ENCODE measurements at places on chromosomes 2 and 18.

GRCh38 chr2:38026846-38027245 is 49.1 kb downstream of the CYP1B1 start:
- no peak for DNase-seq

- DNase-seq = no peak
These were observed 89.0 kb downstream of the INSIG2 start for GRCh38 chr2:118177318-118177717.

GRCh38 chr2:201116959-201117734 is 1.2 kb downstream of the CFLAR start:
- peak; percentile 47 for DNase-seq

DNA sequence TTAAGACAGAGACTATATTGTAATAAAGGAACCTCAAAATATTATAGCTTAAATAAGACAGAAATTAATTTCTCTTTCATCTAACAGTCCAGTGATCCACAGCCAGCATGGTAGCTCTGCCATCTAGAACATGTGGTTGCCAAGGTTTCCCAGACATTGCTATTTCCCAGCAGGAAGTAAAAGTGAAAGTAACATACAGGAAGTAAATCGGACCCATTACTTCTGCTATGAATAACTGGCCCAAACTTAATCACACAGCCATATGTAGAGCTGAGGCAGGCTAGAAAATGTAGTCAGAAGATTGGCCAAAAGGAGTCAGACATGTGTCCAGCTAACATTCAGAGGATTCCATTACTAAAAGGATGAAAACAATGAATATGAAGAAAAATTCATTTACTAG is 71.0 kb downstream of the NOL4 start:
- peak; percentile 73 for DNase-seq

- no peak for DNase-seq
These were observed 352.4 kb upstream of the ACVR2A start for GRCh38 chr2:147492471-147492870.

DNA sequence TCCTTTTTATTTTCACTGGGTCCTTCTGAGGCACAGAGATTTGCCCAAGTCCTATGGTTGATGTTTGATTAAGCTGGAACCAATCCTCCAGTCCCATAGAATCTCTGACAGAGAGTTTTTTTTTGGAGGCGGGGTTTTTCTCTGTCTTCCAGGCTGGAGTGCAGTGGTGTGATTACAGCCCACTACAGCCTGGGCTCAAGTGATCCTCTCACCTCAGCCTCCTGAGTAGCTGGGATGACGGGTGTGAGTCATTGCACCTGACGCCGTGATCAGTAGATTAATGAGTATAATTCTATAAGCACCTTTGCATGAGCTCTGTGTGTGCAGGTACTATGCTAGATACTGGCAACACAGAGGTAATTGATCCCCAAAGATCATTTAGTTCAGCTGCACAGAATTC is 15.3 kb upstream of the TRPM8 start:
- DNase-seq = no peak

DNA sequence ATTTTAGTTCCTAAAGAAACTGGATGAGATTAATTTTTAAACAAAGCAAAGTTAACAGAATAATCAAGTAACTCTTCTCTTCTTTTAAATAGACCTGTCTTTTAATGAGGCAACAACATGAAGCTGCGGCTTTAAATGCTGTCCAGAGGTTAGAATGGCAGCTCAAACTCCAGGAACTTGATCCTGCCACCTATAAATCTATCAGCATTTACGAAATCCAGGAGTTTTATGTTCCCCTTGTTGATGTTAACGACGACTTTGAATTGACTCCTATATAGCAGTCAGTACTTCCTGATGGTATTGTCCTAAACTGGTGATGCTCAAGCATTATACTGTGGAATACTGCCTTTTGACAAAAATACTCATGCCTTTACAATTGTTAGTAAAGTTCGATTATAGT is 53.7 kb upstream of the TWSG1 start:
- no peak for DNase-seq

GRCh38 chr2:147630585-147630984 is 214.2 kb upstream of the ACVR2A start:
- no peak for DNase-seq

GRCh38 chr2:171592036-171592555 is 69.8 kb downstream of the CYBRD1 start:
- DNase-seq = peak; percentile 2

- DNase-seq = no peak
These were observed 195.0 kb upstream of the MMADHC start for GRCh38 chr2:149782572-149782971.

- DNase-seq = no peak
These were observed 111.4 kb downstream of the ZNF516 start for GRCh38 chr18:76383636-76384035.

GRCh38 chr18:42649331-42650035 is 466.0 kb downstream of the RIT2 start:
- no peak for DNase-seq

DNA sequence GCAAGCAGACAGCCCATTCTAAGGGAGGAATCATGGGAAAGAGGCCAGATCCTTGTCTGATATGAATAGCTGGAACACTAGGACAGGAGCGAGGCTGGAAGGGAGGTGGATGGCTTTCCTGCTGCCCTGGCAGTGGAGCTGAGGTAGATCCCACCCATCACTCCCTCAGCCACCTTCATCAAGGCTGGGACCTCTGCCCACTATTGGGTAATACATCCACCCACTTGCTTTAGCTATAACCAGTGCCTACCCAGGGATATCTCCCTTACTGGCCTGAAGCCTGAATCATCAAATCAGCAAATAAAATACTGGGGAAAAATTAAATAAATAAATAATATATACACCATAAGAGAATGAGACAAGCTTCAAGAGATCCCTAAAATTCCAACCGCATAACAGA is 183.2 kb upstream of the KYNU start:
- DNase-seq = no peak

- DNase-seq = no peak
These were observed 24.2 kb downstream of the ADI1 start for GRCh38 chr2:3494984-3495666.

- DNase-seq = no peak
These were observed 276.9 kb downstream of the ZNF804A start for GRCh38 chr2:184875212-184875611.

GRCh38 chr2:9527995-9528787 is 27.4 kb downstream of the ADAM17 start:
- no peak for DNase-seq

- no peak for DNase-seq
These were observed 13.3 kb downstream of the ZSWIM2 start for GRCh38 chr2:186835628-186836027.

DNA sequence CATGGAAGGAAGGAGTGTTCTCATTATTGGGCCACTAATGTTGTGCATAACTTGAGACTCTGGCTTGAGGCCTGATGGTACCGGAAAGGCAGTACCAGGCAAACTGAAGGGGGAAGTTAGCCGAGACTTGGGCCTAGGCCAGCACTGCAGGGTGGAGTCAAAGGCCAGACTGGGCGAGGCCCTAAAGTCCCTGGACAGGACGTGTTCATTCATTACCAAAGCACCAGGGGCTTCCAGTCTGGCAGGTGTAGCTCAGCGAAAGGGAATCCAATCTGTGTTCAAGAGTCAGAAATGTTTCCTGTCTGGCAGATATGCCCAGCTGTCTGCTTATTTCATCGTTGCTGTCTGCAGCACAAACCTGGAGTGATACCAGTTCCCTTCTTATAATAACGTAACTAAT is 4.7 kb upstream of the ITSN2 start:
- DNase-seq = peak; percentile 47

GRCh38 chr18:78247615-78248289 is 731.9 kb upstream of the SALL3 start:
- DNase-seq = no peak

GRCh38 chr18:46035696-46036680 is 36.1 kb downstream of the PSTPIP2 start:
- DNase-seq = no peak

DNA sequence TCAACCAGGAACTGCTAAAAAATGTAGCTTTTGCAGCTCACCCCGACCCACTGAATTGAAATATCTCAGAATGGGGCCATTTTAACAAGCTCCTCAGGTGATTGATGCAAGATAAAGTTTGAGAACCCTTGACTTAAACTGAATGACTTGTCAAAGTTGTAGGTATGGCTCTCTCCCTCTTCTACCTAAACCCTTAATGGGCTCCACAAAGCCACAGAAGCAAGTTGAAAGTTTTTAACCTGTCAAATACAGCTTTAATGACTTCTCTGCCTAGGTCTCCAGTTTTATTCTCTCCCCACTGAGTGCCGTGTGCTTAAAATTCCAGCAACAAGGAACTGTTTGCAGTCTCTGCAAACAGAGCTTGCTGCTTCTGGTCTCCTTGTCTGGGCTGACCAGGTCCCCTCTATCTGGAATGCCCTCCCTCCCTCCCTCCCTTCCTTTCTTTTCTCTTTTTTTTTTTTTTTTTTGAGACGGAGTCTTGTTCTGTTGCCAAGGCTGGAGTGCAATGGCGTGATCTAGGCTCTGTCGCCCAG is 19.7 kb upstream of the RNF125 start:
- no peak for DNase-seq

GRCh38 chr18:22912835-22913234 is 20.3 kb upstream of the RBBP8 start:
- no peak for DNase-seq

GRCh38 chr2:122692400-122693083 is 937.1 kb downstream of the TSN start:
- DNase-seq = peak; percentile 5

DNA sequence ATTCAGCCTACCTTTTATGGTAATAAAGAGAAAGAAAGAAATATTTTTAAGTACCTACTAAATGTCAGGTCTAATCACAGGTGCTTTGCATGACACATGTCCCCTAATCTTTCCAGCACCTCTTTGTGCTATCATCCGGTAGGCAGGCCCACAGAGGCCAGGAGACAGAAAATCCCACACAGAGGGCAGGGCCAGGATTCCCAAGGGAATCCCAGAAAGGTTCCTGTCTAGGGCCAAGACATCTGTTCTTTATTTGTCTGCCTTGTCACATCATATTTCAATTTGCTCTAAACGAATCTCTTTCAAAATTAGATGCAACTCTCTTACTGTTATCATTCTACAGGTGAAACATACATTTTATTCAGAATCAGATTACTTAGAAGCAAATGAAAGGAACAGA is 676.1 kb upstream of the GYPC start:
- DNase-seq = no peak

DNA sequence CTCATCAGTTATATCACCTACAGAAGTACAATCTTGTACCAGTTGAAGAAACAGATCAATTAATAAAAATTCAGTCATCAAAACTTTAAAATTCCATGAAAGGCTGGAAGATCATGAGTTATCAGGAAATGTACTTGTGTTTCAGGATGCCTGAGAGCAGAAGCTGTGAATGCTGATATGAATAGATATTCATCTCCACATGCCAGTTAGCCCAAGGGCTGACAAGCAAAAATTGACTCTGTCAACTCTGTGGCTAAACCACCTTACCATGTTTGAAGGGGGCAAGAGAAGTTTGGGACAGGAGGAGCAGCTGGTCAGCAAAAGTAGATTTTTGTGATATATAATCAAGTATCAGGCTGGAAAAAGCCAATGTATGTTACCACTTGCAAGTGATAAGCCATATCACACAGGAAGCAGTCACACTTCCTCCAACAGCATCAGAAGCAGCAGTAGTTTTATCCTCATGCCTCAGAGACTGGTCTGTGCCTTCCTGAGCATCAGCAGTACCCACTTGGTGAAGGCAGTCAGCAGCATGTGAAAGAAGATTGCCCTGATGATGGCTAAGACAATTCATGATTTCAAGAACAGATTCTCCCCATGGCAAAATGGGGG is 328.2 kb upstream of the CNTNAP5 start:
- DNase-seq = no peak

- no peak for DNase-seq
These were observed 1.6 kb downstream of the PRKAG3 start for GRCh38 chr2:218829868-218830451.

DNA sequence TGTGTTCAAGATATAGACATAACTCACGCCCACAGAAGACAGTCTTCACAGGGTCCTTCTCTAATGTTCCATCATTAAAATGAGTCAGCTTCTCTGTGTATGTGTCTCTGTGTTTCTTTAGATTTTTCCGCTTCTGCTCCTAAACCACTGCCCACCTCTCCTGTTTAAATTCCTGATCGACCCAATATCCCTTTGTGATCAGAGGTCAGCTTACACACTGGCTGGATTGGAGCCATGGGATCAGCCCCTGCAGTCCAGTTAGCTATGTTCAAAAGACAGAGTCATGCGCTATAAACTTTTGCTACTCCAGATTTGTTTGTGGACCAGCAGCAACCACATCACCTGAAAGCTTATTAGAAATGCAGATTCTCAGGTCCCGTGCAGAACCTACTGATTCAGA is 229.2 kb downstream of the C1D start:
- DNase-seq = no peak

DNA sequence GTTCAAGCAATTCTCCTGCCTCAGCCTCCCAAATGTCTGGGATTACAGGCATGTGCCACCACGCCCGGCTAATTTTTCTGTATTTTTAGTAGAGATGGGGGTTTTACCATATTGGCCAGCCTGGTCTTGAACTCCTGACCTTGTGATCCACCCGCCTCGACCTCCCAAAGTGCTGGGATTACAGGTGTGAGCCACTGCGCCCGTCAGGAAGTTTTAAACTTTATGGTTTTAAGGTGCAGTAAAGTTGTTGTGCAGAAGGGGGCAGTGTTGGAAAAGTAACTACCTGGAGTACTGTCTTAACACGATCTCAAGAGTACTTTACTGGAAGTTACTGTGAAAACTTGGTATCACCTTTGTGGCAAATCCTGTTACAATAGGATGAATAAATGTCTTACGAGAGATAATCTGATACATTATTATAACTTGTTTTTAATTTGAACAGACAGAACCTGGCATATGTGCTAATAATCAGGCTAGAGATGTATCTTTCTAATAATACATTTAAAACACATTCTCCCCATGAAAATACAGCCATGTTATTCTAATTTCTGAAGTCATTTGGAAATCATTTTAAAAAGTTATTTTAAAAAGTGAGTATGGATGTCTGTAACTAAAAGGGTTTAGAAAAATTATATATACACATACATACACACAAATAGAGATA is 10.8 kb downstream of the SPDYA start:
- DNase-seq = peak; percentile 9

- DNase-seq = no peak
These were observed 555.8 kb downstream of the NRXN1 start for GRCh38 chr2:50476174-50476573.

- DNase-seq = no peak
These were observed 25.5 kb downstream of the CHST10 start for GRCh38 chr2:100391735-100392515.

DNA sequence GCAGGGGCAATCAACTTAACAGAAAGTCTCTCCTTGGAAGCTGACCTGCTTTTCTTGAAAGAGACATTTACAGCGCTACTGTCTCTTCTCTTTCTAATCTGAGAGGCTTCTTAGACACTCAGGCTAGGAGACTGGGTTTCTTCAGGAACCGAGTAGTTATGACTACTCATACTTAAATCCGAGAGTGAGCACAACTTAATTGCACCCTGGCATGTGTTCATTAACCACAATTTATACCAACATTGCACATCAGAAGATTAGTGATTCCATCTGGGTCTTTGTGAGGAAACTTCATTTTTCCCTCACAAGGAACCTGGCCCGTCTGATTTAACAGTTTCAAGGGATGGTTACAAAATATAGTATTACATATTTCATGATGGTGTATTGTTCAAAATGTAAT is 176.9 kb downstream of the UBE2E3 start:
- DNase-seq = no peak

- no peak for DNase-seq
These were observed 18.4 kb downstream of the VPS54 start for GRCh38 chr2:64000630-64001381.

- DNase-seq = peak; percentile 72
These were observed 14.3 kb upstream of the TANC1 start for GRCh38 chr2:158953926-158954763.

Data from NCI-H2029 treated with DMSO at 0.1 percent for 48 hours (cell line).